Stimulated activated CD8-positive, alpha-beta memory T cell treated with anti-CD3 and anti-CD28 coated beads, Interleukin-15, amount 100 ng/mL, for 1 hour (primary cell): ENCODE measurements at places on chromosomes 1 and 21.
A peak's percentile ranks its signal among the peaks of the same experiment; 100 is the strongest.

- DNase-seq = no peak
Measured at GRCh38 chr1:30273456-30273855, 449.9 kb downstream of the MATN1 start.

DNA sequence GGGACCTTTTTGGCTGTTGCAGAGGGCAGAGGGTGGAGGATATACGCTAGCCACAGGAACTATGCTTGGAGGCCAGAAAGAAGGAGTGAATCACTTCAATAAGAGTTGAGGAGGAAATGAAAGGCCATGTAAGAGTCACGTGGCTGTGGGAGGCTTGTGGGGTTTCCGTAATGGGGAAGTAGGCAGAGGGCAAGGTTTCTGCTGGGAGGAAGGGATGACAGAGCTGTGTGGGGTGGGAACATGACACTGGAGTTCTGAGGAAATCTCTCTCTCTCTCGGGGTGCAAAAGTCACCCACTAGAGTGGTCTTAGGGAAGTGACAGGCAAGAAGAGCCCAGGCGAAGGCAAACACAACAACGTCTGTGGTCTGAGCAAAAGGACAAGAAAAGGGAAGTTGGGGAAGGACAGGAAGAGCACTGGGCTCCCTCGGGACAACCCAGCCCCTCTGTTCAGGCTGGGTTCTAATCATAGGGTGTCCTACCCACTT lies 3.9 kb upstream of the CD1C start:
- no peak for DNase-seq

DNA sequence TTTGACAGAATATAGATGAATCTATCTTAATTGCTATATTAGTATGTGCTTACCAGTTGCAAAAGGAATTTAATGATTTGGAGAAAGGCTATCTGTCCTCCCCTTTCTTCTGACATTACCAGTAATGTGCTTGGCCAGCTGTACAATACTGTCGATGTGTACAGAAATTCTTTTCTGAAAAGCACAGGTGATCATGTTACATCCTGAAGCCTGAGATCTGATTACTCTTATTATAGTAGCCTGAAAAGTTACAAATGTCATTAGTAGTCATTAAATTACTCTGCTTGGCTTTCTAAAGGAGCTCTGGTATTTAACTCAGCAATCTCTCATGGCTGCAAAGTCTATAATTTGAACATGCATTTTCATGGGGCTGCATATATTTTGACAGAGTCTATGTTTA lies 209.8 kb downstream of the PTPRC start:
- no peak for DNase-seq

DNA sequence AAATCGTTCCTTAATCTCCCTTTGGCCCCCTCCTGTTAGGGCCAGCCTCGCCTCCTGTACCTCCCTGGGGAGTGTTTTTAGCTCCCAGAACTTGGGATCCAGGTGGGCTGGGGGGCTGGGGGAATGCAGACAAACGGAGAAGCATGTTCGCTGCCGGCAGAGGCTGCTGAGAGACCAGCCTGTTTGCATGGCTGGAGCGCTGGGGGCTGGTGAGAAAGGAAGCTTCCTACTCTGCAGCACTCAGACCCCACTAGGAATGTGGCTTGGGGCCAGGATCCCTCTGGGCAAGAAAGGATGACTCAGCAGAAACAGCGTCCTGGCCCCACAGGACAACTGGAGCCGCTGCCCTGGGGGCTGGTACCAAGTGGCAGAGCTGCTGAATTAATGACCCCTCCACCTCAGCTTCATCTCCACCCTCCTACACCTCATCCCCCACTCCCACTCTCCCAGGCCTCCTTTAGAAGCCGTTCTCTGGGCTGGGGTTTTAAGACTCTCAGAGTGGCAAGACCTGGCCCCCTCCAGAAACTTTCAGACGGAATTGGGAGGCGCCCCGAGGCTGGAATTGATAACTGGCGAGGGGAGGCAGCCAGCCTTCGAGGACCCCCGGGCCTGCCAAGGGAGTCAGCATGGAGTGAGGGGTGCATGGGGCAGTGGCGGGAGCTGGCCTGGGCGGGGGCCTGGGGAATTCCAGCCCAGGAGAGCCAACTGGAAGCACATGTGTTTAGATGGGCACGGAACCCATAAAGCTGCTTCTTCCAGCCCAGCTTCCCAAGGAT lies 28.5 kb upstream of the EPS8L3 start:
- DNase-seq = no peak

- no peak for DNase-seq
Measured at GRCh38 chr1:77143529-77144121, 75.6 kb downstream of the PIGK start.

DNA sequence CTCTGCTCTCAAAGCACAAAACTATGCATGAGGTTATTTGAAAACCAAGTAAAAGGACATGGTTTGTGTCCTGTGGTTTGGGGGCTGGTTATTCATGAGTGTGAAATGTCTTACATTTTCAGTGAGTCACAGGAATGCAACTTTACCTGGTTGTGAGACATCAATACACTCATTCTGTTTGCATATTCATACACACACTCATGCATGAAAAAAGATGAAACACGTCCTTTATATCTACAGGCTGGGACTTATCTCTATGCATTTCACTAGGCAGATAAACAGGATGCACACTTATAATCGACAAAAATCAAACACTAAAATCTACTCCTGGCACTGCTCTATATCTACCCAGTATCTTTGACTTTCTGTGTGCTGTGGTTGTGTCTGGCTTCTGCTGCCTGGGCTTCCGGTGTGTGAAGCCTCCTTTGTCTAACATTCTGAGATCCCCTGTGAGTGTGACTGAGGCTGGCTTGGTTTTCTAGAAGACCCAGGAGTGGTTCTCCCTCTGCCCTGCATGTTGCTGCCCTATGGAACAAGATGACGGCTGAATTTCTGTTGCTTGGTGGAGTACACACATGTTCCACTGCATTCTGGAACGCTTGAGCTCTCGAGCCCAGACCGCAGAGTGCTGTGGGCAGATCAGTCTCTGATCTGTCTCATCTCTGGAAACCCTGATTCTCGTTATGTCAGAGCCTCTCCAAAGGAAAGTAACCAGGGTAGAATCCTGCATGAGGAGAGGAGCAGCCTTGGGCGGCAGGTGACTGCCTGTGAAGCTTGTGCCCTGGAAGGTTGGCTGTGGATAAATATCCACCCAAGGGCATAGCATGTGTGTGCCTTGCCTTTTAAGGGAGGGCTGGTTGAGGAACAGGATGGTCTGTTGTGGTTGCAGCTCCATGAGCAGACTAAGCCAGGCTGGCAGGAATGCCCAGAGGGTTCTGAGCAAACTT lies 19.7 kb upstream of the FASLG start:
- DNase-seq = peak; percentile 46

- no peak for DNase-seq
Measured at GRCh38 chr1:205423814-205424399, 2.1 kb upstream of the LEMD1 start.
